ENCODE measurements at places on chromosomes 6 and 20.
A peak's percentile ranks its signal among the peaks of the same experiment; 100 is the strongest.

DNA sequence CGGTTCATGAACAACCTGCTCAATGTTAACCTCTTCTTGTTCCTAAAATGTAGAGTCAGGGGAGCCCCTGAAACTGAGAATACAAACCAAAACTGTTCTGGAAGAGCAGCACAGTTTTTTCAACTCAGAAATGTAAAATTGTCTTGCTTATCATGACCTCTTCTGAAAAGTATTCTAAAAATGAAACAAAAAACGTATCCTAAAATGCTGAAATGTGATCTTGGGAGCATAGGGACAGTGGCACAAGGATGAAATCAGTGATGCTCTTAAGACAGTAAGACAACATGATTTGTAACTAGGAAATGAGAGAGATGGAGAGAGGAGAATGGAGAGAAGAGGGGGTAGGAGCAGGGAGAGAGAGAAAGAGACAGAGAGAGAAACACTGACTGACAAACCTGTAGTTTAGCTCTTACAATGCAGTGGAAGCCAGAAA lies 27.5 kb downstream of the NCOA7 start:
- DNase-seq, result no peak

- DNase-seq, result no peak
Observed at GRCh38 chr6:151440498-151440897, 11.4 kb downstream of the RMND1 start.

- DNase-seq, result no peak
Observed at GRCh38 chr6:90350689-90351554, 54.3 kb upstream of the BACH2 start.

GRCh38 chr6:20211941-20212391 lies 303 bp downstream of the MBOAT1 start:
- DNase-seq, result peak; percentile 7

GRCh38 chr6:141035312-141036200 lies 1097.2 kb upstream of the GJE1 start:
- no peak for DNase-seq

GRCh38 chr6:144667532-144668503 lies 382.7 kb downstream of the UTRN start:
- DNase-seq, result no peak

GRCh38 chr6:467111-467510 lies 75.6 kb downstream of the IRF4 start:
- no peak for DNase-seq

DNA sequence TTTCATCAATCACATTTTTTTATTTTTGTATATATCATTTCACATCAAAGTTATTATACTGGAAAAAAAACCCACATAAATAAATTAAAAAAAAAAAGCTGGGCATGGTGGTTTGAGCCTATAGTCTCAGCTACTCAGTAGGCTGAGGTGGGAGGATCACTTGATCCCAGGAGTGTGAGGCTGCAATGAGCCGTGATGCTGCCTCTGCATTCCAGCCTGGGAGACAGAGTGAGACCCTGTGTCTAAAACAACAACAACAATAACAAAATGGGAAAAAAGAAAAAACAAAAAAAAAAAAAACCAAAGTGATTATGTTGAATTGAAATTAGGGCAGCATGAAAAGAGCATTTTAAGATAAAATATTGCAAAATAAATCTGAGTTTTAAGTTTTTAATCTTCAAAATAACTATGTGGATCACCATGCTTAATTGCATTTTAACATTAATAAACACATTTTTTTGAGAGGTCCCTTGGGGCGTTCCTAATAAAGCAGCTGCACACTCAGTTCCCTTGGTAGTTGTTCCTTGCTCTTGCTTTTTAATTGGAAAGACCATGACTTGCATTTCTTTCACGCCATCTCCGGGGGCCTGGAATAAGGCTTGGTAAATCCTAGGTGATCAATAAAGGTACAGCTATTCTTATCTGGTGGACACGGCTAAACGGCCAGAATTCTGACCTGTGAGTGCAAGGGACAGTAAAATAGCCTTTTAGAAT lies 15.1 kb downstream of the NOX3 start:
- DNase-seq, result no peak

GRCh38 chr20:33770005-33770404 lies 38.2 kb downstream of the ZNF341 start:
- no peak for DNase-seq

DNA sequence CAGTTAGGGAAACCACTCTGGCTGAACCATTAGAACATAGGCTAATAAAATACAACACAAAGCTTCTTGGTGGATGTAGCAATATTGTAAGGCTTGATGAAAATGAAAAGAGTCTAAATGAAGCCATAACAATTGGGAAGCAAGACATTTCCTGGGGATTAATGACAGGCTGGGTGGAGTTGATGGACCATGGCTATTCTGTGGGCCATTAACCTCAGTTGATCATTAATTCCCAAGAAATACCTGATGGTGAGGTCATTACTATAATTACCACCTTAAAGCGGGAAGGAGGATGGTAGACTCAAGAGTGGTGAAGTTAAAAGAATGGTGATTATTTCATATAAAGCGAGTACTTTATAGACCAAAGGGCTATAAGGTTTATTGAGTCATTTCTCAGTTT lies 455.8 kb upstream of the MAP3K7 start:
- DNase-seq, result no peak

DNA sequence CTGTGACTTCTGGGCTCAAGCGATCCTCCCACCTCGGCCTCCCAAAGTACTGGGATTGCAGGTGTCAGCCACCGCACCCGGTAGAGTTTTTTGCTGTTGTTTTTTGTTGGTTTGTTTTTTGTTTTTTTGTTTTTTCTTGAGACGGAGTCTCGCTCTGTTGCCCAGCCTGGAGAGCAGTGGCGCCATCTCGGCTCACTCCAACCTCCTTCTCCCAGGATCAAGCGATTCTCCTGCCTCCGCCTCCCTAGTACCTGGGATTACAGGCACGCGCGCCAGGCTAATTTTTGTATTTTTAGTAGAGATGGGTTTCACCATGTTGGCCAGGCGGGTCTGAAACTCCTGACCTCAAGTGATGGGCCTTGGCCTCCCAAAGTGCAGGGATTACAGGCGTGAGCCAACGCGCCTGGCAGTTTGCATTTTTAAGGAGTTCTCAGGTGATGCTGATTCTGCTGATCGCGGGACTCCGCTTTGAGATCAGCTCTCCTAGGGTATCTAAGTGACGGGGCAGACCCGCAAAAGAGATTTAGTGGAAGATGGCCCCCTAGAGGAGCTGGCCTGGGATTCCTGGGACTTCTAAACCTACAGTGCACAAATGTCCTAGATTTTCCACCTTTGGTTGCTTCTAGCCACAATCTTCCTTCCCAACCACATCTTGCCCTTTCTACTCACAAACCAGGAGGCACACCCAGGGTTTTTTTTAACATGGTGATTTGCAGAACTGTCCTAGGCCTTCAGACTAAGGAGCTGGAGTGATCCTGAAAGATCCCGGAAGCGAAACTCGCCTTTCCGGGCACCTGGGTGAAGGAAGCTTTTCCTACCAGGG lies 45.2 kb downstream of the DPPA5 start:
- DNase-seq, result no peak

GRCh38 chr6:113394216-113394615 lies 462.9 kb upstream of the MARCKS start:
- no peak for DNase-seq

- DNase-seq, result no peak
Observed at GRCh38 chr6:13796781-13797180, 17.6 kb downstream of the MCUR1 start.

- no peak for DNase-seq
Observed at GRCh38 chr6:118772886-118773285, 121.1 kb upstream of the ASF1A start.

DNA sequence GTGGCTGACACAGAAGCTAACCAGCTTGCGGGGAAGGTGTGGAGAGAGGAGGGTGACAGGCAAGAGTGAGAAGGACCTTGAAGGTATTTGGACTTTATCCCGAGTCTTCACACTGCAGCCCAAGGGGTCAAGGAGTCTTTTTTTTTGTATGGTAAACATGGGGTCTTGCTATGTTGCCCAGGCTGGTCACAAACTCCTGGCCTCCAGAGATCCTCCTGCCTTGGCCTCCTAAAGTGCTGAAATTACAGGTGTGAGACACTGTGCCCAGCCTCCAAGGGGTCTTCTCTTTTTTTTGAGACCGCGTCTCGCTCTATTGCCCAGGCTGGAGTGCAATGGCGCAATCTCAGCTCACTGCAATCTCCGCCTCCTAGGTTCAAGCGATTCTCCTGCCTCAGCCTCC lies 9.2 kb downstream of the SOX12 start:
- no peak for DNase-seq

GRCh38 chr6:168532070-168532469 lies 91.1 kb downstream of the SMOC2 start:
- no peak for DNase-seq

DNA sequence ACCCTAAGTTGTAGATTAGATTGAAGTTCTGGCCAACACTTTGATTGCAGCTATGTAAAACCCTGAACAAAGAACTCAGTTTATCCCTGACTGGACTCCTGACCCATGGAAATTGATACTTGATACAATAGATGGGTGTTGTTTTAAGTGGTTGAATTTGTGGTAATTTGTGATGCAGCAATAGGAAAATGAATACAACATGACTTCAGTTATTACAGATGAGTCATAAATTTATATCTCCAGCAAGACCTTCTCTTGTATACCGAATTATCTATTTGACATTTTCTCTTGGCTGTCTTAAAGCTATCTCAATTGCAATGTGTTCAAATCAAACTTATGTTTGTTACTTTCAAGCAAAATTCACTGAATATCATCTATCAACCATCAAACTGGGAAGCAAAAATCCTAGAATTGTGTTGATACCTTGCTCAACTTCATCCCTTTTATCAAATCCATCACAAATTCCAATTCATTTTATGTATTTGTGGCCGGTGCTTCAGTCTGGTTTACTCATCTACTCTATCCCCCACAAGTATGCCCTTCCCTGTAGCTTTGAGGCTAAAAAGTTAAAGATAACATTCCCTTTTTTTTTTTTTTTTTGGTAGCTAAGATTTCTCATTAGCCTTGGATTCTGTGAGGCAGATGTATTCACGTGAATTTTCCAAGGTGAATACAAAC lies 129.4 kb upstream of the CENPW start:
- no peak for DNase-seq

DNA sequence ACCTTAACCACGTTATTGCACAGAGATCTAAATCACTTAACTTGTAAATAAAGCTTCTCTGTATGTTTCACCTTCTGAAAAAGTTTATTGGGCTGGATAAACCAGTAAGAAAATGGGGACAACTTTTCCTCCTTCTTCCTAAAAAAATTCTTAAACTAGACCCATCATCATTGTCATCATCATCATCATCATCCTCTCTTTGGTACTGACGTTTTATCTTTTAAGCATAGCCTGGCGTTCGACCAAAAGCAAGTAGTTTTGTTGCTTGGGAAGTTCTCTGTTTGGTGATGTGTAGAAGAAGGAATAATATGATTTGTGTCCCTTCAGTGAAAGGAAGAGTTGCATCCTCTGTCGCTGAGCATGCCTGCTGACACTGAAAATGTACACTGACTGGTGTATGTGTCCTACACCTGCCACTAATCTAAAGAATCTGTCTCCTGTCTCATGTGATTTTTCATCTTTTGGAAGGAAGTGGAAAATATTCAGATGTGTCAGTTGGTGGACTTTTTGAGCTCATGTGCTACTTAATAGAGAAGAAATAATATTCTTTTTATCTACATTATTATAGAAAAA lies 2.5 kb downstream of the CLVS2 start:
- DNase-seq, result no peak

DNA sequence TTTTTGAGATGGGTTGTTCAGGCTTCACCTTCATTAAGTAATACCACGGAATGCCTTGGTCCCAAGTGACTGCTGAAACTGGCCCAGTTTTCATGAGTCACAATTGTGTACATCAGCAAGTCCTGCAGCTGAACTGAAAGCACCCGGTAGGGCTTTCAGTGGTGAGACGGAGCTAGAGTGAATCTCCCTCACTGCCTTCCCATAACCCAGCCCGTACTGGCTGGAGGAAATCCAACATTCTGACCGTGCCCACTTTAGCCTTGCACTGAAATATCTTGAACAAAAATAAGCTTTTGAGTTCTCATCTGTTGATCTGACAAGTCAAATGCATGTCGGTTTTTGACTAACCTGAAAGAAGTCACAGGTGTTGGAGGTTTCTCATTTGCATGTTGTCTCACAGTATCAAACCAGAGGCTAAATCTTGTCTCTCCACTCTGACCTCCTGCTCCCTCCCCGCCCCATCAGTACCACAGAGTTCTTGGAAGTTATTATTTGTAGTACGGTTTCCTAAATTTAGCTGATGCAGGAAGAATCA lies 35.9 kb downstream of the DUSP22 start:
- DNase-seq, result no peak

DNA sequence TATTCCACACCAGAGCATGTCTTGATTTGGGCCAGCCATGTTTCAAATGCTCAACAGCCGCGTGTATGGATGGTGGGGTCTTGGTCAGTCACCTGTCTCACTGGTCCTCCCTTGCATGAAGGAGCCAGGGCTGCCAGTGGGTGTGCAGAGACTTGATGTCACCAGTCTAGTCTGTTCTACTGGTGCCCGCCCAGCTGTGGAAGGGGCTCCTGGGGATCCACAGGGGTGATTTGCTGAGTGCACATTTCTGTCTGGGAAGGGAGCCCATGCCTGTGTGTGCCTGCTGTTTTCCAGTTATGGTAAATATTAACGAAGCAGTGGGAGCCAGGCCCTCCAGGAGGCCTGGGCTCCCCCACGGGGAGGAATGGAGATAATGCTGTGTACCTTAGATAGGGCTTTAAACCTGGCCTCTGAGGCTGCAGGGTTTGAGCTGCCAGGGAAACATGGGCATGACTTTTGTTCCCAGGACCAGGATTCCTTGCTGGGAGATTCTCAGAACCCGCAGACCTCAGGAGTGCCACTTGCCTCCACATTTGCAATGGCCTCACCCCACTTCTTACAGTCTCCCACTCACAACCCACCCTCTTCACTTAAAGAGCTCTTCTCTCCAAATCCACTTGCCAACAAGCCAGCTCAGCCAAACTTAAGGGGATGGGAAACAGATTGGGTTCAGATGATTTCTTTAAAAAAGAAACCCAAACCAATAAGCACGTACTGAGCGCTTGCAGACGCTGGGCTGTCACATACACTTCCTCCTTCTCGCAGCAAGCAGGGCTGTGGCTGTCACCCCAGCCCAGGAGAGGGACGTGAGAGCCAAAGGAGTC lies 54.1 kb downstream of the VEGFA start:
- no peak for DNase-seq

- DNase-seq, result no peak
Observed at GRCh38 chr6:111788379-111789276, 84.6 kb downstream of the FYN start.

DNA sequence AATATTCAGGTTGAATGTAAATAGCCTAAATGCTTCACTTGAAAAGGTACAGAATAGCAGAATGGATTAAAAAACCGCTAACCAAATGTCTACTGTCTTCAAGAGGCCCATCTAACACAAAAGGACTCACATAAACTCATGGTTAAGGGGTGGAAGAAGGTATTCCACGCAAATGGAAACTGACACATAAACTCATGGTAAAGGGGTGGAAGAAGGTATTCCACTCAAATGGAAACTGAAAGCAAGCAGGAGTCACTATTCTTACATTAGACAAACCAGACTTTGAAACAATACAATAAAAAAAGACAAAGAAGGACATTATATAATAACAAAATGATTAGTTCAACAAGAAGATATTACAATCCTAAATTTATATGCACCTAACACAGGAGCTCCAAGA lies 38.3 kb upstream of the PKIB start:
- DNase-seq, result no peak

All from stimulated activated CD4-positive, alpha-beta T cell treated with anti-CD3 and anti-CD28 coated beads, Interleukin-12 subunit alpha, Interleukin-12 subunit beta, amount 100 ng/mL, for 24 hours (primary cell).